ENCODE measurements at places on chromosomes 5 and 9.

DNA sequence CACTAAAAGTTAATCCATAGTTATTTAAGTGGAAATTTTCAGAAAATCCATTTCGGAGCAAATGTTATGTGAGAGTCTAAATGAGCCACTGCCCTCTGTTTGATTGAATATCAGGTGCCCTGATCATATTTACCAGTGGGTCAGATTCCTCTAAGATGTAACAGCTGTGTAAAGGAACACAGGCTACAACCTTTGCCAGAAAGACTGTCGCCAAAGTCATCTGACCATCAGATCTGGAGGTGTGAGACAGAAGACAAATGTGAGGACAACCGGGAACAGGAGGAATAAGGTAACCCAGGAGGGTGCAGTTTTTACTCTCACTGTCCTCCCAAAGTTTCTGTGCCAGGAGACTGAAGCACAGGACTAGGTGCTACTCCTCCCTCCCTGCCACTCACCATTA lies 90.8 kb downstream of the CAAP1 start:
- no peak for DNase-seq

DNA sequence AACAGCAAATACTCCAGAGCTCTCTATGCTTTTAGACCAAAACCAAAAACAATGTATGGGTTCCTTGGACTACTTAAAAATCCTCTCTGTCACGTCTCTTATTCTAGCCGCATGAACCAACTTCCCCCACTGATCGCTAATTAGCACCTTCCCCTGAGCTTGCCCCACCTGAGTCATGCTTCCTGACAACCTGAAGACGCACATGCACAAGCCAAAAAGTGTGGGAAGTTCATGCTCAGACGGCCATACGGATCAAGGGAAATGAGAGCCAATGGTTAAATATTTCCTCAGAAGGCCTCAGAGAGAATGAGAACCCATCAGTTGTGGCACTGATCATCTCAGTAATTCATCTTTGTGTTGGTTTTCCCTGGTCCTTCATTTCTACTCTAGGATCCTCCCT lies 199.7 kb downstream of the BNC2 start:
- no peak for DNase-seq

- DNase-seq, result no peak
Observed at GRCh38 chr5:142550471-142550870, 135.4 kb downstream of the FGF1 start.

DNA sequence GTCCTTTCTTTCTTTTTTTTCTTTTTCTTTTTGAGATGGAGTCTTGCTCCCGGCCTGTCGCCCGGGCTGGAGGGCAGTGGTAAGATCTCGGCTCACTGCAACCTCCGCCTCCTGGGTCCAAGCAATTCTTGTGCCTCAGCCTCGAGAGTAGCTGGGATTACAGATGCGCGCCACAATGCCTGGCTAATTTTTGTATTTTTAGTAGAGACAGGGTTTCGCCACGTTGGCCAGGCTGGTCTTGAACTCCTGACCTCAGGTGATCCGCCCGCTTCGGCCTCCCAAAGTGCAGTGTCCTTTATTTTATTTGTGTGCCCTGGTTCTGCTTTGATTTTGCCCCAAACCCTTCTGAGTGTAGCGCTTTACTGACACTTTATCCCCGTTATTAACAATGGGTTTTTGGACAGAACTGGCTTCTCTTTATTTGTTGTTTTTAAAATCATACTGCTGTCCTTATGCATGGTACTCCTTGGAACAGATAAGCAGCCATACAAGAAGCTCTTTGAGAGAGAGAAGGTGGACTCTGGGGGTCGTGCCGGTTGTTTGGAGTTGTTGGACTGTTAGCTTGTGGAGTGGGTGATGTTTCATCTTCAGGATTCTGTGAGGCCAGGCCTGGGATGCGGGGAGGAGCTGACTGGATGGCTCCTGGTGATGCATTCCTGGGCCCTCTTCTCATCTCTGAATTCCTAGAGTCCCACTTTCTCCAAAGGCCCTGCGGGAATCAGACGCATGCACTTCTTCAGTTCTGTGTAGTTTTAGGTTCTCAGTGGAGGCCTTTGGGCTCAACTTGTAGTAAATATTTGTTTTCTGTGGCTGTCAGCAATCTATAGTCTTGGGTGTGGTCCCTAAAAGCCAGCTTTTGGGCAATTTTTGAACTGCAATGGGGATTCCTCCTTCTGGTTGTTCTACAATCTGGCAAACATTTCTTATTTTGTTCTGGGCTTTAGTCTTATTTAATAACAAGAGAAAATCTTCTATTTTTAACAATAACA lies 47.8 kb downstream of the PTTG1 start:
- no peak for DNase-seq

- no peak for DNase-seq
Observed at GRCh38 chr5:136020383-136021015, 8.3 kb upstream of the TGFBI start.

GRCh38 chr9:120913647-120914264 lies 12.8 kb downstream of the TRAF1 start:
- no peak for DNase-seq

- DNase-seq, result no peak
Observed at GRCh38 chr5:9365512-9365911, 180.4 kb downstream of the SEMA5A start.

- DNase-seq, result no peak
Observed at GRCh38 chr9:128118472-128118857, 9.1 kb downstream of the PTGES2 start.

DNA sequence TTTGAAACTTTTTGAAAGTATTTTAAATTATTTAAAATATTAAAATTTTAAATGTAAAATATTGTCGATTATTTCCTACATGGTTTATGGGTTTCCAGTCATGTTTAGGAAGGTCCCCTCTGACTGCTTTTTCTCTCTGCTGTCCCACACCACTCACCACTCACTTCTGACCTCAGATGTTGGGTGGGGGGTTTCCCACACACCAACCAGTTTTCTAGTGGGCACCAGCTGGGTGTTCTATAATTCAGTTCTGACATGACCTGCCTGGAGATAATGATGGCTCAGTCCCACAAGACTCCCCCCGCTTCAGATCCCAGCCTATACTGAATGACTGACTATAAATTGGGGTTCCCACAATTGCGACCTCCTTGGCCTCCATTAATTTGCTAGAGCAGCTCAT lies 310.4 kb downstream of the GADD45G start:
- no peak for DNase-seq

GRCh38 chr9:108185613-108186012 lies 670.2 kb downstream of the ACTL7B start:
- no peak for DNase-seq

DNA sequence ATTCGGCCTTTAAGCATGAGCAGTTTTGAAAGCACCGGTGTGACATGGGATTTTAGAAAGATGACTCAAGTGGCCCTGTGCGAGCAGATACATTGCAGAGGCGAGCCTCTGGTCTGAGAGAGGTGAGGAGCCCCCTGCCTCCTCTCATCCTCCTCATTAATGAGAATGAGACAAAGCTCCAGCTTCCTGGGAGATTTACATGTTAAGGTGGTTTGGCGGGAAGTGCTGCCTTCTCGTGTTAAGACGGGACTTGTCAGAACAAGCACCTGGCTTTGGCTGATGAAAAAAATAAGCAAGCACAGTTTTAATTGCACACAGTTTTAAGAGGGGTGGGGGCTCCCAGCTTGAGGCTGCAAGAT lies 68.1 kb downstream of the ACTL7B start:
- DNase-seq, result no peak

GRCh38 chr5:174723315-174723978 lies 935 bp upstream of the MSX2 start:
- no peak for DNase-seq

DNA sequence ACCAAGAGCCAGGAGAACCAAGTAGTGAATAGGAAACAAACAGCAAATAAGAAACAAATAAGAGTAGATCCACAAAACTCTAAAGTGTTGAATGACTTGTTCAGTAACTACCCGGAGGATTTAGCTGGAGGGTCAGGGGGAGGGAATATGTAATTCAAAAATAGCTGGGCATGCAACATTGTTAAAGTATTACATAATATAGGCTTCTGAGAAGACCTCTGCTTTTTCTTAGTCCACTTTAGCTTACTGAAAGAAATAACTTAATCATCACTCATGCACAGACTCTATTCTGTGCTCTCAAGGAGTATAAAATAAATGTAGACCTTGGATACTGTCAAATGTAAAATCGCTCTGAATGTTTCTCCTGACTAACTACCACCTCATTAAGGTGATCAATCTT lies 183.2 kb upstream of the POU5F2 start:
- no peak for DNase-seq

DNA sequence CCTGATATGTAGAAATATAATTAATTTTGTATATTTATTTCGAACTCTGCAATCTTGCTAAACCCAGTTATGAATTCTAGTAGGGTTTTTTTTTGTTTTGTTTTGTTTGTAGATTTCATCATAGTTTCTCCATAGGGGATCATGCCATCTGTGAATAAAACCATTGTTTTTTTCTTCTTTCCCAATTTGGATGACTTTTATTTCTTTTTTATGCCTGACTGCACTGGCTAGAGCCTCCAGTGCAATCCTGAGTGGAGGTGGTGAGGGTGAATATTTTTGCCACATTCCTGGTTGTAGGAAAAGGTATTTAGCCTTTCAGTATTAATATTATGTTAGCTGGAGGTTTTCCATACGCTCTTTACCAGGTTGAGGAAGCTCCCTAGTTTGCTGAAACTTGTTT lies 70.0 kb upstream of the GFPT2 start:
- DNase-seq, result no peak

- no peak for DNase-seq
Observed at GRCh38 chr5:133362438-133362837, 249.9 kb downstream of the FSTL4 start.

DNA sequence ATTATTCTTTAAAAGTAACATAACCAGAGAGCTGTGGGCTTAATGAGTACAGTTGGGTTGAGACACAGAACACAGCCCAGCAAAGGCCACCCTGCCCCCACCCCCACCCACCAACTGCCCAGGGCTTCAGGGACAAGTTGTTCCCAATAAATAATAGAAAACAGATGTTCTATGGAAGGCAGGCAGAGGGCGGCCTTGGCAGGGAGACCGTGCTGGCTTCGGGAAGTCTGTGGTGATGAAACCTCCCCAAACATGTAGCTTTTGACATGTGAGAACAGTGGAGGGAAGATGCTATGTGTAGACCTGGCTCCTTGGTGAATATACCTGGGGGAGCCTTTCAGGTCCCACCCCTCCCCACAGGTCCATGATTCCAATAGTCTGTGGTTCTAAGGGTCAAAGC lies 10.0 kb downstream of the TRAF1 start:
- DNase-seq, result no peak

GRCh38 chr9:132074736-132075135 lies 4.9 kb downstream of the MED27 start:
- DNase-seq, result no peak

GRCh38 chr9:37271679-37272078 lies 150.8 kb upstream of the GRHPR start:
- DNase-seq, result no peak

DNA sequence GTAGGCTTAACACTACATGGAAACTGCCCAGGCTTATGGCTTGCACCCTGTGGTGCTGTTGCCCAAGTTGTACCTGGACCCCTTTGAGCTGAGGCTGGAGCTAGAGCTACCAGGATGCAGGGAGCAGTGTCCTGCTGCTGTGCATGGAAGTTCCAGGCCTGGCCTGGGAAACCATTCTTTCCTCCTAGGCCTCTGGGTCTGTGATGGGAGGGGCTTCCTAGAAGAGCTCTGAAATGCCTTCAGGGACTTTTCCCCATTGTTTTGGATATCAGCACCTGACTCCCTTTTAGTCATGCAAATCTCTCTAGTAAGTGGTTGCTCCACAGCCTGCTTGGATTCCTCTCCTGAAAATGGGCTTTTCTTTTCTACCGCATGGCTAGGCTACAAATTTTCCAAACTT lies 7.9 kb upstream of the HRH2 start:
- DNase-seq, result no peak

- no peak for DNase-seq
Observed at GRCh38 chr9:127197186-127197860, 67.3 kb upstream of the GARNL3 start.

GRCh38 chr5:80711938-80712337 lies 57.2 kb upstream of the DHFR start:
- no peak for DNase-seq

GRCh38 chr9:76704593-76705204 lies 59.5 kb upstream of the PCA3 start:
- no peak for DNase-seq

- DNase-seq, result no peak
Observed at GRCh38 chr5:167533814-167534795, 757.3 kb upstream of the WWC1 start.

GRCh38 chr5:172044631-172045314 lies 38.3 kb upstream of the FBXW11 start:
- no peak for DNase-seq

DNA sequence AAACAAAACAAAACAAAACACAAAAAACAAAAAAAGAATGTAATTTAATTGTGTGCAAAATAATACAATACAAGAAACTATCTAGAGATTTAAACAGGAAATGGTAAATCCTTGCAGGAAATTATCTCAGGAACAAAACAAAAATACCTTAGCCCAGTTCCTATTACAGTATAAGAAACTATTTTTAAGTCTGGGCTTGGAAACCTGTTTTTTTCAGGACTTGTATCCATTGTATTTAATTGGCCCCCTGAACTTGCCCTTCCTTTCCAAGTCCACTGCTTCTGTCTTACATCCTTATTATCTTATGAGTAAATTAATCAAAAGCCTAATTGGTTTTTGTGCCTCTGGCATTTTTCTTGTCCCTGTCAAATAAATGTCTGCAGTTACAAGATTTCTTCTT lies 48.5 kb downstream of the ST8SIA4 start:
- DNase-seq, result no peak

DNA sequence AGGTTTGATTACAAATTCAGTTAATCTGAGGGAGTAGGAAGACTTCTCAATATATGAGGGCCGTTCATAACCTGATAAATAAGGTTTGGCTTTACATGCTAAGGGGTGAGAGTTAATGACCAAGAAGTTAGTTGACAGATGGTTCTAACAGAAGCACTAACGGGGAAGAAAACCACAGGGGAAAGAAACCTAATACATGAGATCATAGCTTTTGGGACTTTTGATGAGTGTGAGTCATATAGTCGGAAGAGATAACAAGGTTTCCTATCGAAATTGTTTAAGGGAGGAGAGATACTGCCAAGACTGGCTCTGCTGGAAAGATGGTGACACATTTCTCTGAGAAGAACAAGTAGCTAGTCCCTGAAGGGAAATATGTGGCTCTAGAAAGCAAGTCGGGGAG lies 140.1 kb downstream of the COX7C start:
- no peak for DNase-seq

- DNase-seq, result no peak
Observed at GRCh38 chr9:106307670-106308069, 555.3 kb upstream of the ZNF462 start.

DNA sequence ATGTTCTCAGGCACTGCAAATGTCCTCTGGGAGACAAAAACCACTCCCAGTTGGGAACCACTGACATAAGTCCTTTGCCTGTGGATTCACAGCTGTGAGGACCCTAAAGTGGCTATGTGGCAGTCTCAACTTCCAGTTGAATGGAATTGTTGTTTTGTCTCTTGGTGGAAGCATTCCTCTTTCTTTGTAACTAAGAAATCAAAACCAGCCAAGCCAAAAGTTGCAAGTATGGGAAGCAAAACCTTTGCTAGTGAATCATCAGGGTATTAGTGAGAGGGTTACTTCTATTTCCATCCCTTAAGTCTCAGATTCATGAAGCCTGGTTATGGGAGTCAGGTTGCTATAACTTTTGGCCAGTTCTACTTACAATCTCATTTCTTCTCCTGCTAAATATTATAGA lies 49.8 kb upstream of the RPS23 start:
- DNase-seq, result no peak

GRCh38 chr9:79353856-79354520 lies 217.8 kb upstream of the TLE4 start:
- no peak for DNase-seq

All from GM12891 (cell line).